NCI-H1105 treated with DMSO at 0.1 percent for 48 hours (cell line): ENCODE measurements at places on chromosomes 16 and 17.

DNA sequence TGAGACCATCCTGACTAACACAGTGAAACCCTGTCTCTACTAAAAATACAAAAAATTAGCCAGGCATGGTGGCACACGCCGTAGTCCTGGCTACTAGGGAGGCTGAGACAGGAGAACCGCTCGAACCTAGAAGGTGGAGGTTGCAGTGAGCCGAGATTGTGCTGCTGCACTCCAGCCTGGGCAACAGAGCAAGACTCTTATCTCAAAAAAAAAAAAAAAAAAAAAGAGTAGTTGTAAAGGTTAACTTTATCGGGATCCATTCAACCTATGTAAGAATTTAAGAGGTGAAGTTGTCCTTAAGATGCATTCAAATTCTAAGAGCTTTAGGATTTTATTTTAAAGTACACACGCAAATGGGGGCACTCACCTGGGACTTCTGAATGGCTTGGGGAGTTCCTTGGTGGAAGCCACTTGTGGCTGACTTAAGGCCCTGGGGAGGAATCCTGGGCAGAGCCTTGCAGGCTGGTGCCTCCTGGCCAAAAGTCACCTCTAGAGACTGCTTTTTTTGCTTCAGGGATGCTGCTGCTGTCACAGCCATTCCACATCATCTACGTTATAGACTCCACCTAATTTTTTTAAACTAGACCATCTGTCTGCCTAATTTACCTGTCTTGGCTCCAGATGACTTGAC, 3.3 kb downstream of the CTCF start:
- DNase-seq, result no peak

- no peak for DNase-seq
Observed at GRCh38 chr16:15817446-15817845, 39.4 kb downstream of the MYH11 start.

- DNase-seq, result peak; percentile 79
Observed at GRCh38 chr16:12229759-12230594, 253.4 kb downstream of the SNX29 start.

- no peak for DNase-seq
Observed at GRCh38 chr17:66354981-66355380, 52.6 kb downstream of the PRKCA start.
